ENCODE measurements at places on chromosomes 1 and 21. TPM values are rescaled to one million over a fixed set of nuclear protein-coding genes. Genes with fewer than 3 reads are reported as not detected.
A peak's percentile ranks its signal among the peaks of the same experiment; 100 is the strongest.

- DNase-seq, result no peak
These were observed 67.3 kb downstream of the LRRN2 start for GRCh38 chr1:204618148-204618760.

GRCh38 chr1:202005958-202006357 is 4.4 kb upstream of the ELF3 start:
- DNase-seq, result peak; percentile 11

- no peak for DNase-seq
These were observed 2.0 kb downstream of the MTX1 start for GRCh38 chr1:155210314-155211104.

DNA sequence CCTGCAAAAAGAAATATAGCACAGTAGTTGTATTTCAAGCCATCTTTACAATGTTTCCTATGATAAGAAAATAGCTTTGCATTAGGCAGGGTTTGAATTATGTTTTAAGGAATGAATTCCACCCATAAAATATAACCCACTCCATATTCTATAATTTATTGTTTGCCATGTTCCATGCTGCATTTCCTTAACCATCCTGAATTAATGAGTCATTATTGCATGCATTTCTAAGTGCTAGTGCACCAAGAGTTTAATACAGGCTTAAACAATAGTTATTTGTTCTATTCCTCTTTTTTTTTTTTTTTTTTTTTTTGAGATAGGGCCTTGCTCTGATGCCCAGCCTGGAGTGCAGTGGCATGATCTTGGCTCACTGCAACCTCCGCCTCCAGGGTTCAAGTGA is 45.2 kb downstream of the MIGA1 start:
- DNase-seq, result peak; percentile 6

- DNase-seq, result no peak
These were observed 108.4 kb downstream of the ERG start for GRCh38 chr21:38389896-38390295.

- DNase-seq, result peak; percentile 59
These were observed 24.7 kb downstream of the HMGCS2 start for GRCh38 chr1:119743776-119744597.

Gene LCE1C
- total RNA-seq, result not detected

DNA sequence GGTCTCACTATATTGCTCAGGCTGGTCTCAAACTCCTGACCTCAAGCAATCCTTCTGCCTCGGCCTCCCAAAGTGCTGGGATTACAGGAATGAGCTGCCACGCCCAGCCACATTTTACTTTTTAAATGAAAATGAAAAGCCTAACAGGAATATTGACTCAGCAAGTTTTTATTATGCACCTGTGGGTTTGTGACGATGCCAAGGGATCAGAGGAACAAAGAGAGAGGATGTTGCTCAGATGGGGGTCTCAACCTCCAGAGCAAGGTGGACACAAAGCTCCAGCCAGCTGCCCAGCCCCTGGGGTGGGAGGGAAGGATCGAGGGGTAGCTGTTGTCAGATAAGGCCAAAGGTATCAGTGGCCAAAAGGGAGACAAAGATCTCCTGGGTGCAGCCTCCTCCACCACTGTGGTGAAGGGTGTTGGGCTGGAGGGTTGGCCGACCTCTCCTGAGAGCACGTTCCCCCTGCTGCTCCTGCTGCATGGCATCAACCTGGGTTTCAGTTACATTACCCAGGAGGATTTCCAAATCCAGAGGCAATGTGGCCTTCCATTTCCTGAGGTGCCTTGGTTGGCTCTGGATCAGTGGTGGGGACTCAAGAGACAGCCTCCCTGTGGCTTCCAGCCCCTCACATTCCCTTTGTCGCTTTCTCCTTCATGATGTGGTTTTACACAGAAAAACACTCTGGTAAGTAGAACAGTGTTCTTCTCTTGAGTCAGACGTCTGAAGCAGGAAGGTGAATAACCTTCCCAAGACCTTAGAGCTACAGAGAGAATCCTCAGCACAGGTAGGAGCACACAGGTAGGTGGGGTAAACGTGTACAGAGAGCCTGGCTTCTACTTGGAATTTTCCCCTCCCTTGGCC is 34.2 kb downstream of the ZNF496 start:
- DNase-seq, result no peak

DNA sequence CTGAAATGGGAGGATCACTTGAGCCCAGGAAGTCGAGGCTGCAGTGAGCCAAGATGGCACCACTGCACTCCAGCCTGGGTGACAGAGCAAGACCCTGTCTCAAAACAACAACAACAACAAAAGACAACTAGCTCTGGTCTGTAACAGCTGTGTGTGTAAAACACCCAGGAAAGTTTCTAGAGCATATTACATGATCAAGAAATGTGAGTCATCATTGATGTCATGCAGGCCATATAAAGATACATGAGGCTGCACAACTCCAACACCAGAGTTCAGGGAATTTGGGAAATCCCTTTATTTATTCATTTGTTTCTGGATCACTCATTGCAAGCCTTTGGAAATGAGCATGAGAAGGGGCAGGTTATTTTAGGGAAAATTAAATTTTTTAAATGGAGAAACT is 50.3 kb upstream of the CTPS1 start:
- DNase-seq, result peak; percentile 11

- peak; percentile 39 for DNase-seq
These were observed 3.1 kb upstream of the SRP9 start for GRCh38 chr1:225774281-225775147.

Gene DENND2D
- total RNA-seq, result not detected

Gene COG2
- 16.5 TPM for total RNA-seq

Gene RGS4
- 24.1 TPM for total RNA-seq

- DNase-seq, result no peak
These were observed 80.5 kb downstream of the RERE start for GRCh38 chr1:8736927-8737326.

GRCh38 chr1:236168716-236169429 is 26.5 kb downstream of the GPR137B start:
- peak; percentile 72 for DNase-seq

DNA sequence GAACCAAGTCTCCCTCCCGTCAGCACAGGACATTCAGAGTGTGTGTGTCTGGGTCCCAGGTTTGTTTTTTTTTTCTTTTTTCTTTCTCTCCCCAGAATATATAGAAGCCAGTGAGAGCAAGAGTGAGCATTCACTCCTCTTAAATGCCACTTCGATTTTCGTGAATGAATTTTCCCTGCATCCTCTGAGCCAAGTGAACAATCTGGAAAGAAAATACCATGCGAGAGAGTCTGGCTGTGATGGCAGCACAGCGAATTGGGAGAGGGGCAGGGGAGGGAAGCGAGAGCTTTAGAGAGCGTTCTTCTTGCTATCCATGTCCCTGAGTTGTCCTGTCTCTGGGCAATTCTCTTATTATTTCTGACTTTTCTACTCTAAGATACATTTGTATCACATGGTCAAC is 76.0 kb upstream of the RAB3GAP2 start:
- DNase-seq, result no peak

- no peak for DNase-seq
These were observed 155.8 kb upstream of the ADAMTS5 start for GRCh38 chr21:27122686-27123085.

Gene RIPK4
- total RNA-seq, result 12.3 TPM

DNA sequence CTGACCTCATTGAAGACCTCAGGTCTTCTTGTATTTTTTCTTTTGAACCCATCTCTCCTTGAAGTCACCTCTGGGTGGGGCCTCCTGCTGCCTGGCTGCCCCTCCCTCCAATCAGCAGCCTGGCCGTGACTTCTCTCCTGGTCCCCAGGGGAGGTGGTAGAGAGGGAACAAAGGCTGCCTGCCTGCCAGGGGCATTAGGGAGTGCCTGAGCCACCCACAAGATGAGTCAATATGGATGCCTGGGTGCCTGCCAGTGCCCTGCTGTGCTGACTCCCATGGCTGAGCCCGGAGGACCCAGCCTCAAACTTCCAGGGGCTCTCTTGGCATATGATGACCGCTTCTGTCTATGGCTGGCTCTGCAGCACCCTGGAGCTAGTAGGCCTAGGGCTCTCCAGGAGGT is 5.3 kb upstream of the CDCP2 start:
- peak; percentile 42 for DNase-seq

Gene HFM1
- total RNA-seq, result not detected

DNA sequence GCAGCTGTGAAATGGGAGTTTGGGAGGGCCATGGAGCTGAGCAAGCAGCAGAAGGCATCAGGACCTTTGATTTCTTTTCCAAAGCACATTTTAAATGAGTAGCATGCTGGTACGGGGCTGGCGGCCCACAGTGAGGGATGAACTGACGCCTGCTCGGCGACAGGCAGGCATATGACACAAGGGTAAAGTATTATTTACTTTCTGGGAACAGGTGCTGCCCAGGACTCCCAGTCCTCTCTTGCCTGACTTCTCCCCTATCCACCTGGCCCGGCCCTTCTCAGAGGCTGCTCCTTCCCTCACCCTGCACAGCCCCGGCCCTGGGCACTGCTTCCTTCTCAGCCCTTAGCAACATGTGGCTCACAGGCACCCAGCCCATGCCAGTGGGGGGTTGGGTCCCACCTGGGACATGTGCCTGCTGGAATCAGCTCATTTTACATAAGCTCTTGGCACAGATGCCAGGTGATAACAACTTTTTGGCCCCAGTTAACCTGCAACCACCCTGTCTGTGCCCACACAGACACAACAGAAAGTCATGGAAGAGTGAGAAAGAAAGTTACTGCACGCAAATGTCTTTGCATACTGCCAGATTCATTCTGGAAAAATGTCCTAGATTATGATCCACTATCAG is 112.3 kb upstream of the GADD45A start:
- no peak for DNase-seq

GRCh38 chr21:45975020-45975666 is 6.4 kb upstream of the COL6A1 start:
- peak; percentile 93 for DNase-seq

Gene LCE4A
- not detected for total RNA-seq

GRCh38 chr1:107678993-107679392 is 286.0 kb downstream of the VAV3 start:
- no peak for DNase-seq

DNA sequence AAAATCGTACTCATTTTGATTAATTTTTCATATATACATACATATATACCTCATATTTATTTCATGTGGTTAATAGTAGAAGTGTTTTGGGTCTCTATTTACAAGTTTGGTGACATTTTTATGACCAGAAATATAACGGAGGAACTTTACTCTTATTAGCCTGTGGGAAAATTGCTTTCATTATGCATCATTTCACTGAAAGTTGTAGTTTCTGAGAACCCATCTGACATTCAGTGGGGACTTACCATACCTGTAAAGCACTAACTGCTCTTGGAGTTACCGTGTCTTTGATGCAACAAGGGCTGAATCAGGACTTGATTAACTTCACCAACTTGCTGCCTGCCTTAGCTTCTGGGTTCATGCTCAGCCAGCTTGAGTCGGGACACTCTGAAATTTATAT is 49.9 kb upstream of the ITPKB start:
- DNase-seq, result no peak

DNA sequence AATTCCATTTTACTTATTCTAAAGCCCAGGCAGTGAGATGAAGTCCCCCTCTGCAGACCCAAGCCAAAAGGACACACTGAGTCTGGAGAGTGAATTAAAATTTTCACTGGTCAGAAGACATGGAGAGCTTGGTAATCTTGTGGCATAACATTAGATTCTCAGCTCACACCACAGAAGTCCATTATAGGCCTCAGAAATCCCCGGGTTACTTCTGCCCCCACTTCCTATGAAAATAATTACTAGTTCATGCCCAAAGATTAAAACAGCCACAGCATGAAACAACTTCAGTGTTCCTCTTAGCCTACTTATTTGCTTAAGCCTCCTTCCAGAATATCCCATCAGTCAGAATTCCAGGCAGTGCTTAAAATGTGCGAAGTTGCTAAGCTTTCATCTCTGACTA is 123.3 kb downstream of the ZC3H11B start:
- no peak for DNase-seq

DNA sequence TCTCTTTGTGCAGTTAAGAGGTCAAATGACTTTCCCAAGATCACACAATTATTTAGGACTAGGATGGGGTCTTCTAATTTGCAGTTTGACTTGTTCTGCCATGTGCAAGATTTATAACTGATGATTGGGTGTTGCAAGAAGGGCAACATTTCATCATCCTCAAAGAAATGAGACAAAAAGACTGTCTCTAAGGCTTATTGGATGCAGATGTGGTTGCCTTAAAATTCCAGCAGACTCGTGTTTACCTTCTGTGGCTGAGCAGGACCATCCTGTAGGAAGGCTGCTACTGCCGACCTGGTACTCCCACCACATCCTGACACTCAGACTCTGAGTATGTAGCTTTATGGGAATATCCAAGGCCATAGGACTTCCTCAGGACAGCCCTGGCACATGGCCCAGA is 99.9 kb upstream of the SGIP1 start:
- DNase-seq, result peak; percentile 83

- DNase-seq, result peak; percentile 98
These were observed at the start of the genes CNST and TFB2M for GRCh38 chr1:246566128-246566812. Gene CNST (plus strand): TSS chr1:246566456. CDS start chr1:246591563, 25,107 bp downstream. Gene TFB2M (minus strand): TSS chr1:246566261. CDS start chr1:246566138, 123 bp downstream.

Gene ATP13A2
- 75.0 TPM for total RNA-seq

DNA sequence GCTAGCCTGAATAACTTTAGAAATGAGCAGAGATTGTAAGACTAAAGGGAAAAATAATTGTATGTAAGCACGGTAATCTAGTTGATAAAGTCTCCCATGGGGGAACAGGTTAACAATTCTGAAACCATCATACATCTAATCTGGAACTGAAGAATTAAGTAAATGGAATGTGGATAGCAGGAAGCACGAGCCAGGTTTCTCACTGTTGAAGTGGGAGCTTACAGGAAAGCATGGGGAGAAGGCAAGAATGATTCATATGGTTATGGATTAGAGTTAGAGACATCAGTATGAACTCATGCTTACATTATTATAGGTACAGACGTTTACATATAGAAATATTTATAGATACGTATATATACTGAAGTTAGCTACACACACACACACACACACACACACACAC is 83.0 kb downstream of the LEPR start:
- no peak for DNase-seq

Gene AMIGO1
- total RNA-seq, result 3.4 TPM

- no peak for DNase-seq
These were observed 3.4 kb downstream of the RGS8 start for GRCh38 chr1:182680901-182681567.

- DNase-seq, result peak; percentile 45
These were observed 12.3 kb downstream of the OR2T11 start for GRCh38 chr1:248622570-248623001.

DNA sequence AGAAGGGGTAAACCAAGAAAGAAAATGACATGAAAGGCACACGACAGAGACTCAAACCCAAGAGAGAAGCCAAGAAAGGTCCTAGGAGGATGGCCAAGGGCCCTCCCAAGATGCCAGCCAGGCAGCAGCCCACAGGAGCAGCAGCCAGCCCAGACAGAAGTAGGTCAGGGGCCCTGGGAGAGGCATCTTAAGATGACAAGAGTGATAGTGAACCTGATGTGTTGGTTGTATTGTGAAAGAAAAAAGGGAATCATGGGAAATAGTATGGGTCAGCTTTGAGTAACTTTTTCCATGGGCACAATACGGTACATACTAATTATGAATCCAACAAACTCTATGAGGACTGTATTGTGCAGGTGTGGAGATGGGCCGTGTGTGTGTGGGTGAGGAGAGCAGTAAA is 3.3 kb downstream of the CCSAP start:
- no peak for DNase-seq
